Pancreas (tissue), 10 donors: ENCODE measurements at places on chromosomes 16 and 17. TPM values are rescaled to one million over a fixed set of nuclear protein-coding genes. Genes with fewer than 3 reads are reported as not detected.

GRB7 gene
- total RNA-seq, result 39.9 TPM

GFAP gene
- 0.57 TPM for total RNA-seq

PYY gene
- total RNA-seq, result 0.49 TPM

SLC7A6OS gene
- 8.1 TPM for total RNA-seq

LITAFD gene
- total RNA-seq, result not detected

KCNG4 gene
- total RNA-seq, result not detected

KRT36 gene
- not detected for total RNA-seq

CYB5D1 gene
- 5.0 TPM for total RNA-seq

DNA sequence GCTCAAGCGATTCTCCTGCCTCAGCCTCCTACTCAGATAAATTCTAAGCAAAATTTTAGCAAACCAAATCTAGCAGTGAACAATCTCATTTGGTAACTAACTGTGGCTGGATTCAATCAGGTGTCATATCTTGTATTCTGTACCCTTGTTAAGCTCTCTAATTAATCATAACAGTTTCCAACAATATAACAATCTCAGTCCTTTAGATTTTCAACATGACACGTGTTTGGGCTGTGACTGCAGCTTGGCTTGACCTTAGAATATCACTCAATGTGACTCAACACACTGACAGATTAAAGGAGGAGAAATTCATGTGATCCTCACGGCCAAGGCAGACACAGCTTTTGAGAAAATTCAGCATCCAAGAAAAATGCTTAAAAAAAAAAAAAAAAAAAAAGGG lies 133.6 kb downstream of the BANP start:
- DNase-seq, result no peak

GRCh38 chr17:58520843-58521430 lies 6.5 kb upstream of the MTMR4 start:
- no peak for DNase-seq

DNA sequence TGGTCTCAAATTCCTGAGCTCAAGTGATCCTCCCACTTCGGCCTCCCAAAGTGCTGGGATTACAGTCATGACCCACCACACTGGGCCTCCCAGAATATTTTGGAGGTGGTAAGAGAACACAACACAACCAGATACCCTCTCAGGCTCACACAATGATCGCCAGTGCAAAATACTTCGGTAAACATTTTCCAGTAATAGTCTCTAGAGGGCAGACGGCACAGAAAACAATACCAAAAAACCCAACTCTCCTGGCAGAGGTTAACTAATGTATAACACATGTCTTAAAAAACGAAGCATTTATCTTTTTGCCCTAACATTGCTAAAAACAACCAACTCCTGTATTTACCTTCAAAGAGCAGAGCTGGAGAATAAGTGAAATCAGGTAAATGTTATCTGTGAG lies 10.5 kb downstream of the NUFIP2 start:
- DNase-seq, result no peak

GRCh38 chr17:1630662-1631061 lies 2.0 kb upstream of the SLC43A2 start:
- DNase-seq, result no peak

DNA sequence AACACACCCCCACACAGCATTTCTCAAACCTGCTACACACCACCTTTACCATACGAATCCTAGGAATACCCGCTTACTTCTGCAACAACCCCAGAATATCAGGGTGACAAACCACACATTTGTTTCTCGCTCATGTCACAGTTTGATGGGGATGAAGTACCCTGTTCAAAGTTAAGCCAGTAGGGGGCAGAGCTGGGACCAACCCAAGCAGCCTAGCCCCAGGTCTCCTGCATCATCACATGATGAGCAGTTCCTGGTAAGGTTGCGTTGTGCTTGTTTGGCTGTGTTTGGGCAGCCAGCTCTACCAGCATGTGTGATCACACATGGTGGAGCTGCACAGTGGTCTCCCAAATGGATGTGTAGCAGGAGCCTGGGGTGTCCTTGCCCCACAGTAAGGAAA lies 103.6 kb upstream of the C16orf82 start:
- DNase-seq, result no peak

DNA sequence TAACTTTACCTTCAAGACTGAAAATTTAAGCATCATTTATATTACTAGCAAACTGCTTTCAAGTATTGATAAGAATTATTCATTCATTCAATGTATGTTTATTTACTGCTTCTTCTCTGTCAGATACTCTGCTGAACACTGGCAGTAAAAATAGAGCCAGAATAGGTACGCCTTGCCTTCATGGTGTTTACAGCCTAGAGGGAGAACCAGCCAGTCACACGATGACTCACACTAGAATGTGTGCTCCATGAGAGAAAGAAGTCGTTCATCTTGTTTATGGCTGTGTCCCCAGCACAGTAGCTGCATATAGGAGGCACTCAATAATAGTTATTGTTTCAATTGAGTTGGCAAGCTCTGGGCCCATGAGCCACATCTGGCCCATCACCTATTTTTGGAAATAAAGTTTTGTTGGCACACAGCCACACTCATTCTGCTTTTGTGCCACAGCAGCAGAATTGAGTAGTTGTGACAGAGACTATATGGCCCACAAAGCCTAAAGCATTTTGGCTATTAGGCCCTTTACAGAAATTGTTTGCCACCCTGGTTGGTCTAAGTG lies 84.2 kb downstream of the TMC6 start:
- no peak for DNase-seq

- DNase-seq, result no peak
Measured at GRCh38 chr16:87747626-87748414, 18.0 kb downstream of the KLHDC4 start.

- no peak for DNase-seq
Measured at GRCh38 chr16:19776565-19776964, 58.5 kb downstream of the IQCK start.

DNA sequence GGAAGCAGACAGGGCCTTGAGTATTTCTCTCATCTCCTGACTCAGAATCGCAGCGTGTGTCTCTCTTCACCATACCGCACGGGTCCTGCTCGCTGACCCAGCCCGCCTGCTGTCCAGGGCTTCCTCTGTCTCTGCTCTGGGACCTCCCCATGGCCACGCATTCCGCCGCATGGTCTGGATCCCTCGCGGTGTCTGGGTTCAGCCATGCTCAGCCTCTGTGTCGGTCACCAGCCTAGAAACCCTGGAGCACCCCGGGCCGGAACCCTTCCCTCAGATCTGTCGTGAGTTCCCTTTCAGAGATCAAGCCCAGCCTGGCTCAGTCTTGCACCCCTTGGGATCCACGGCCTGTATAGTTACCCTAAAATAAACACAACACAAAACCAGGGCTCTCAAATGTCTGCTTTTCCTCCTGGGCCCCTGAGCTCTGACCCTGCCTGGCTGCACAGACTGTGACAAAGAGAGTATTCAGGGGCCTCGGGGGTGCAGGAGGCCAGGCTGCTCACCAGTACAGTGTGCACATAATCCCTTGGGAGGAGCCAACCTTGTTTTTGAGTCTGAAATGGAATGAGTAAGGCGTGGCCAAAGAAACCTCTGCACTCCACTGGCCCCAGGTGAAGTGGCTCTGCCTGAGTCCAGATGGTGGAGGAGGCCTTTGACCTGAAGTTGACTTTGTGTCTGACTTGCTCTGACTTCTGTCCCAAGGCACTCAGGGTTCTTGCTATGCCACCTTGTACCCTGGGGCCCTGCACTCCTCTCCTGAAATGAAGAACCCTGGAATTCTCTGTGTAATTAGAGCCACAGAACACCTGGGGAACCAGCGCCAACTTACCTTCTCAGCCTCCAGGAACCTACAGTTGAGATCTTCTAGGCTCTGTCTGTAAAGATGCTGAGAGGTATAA lies 5.8 kb upstream of the SPIRE2 start:
- DNase-seq, result no peak

GRCh38 chr17:78089576-78090281 lies 38.8 kb downstream of the TMC6 start:
- DNase-seq, result no peak

GRCh38 chr17:60091109-60091508 lies 12.4 kb upstream of the HEATR6 start:
- DNase-seq, result no peak

GRCh38 chr17:65558683-65559460 lies 2.6 kb downstream of the AXIN2 start:
- no peak for DNase-seq

DNA sequence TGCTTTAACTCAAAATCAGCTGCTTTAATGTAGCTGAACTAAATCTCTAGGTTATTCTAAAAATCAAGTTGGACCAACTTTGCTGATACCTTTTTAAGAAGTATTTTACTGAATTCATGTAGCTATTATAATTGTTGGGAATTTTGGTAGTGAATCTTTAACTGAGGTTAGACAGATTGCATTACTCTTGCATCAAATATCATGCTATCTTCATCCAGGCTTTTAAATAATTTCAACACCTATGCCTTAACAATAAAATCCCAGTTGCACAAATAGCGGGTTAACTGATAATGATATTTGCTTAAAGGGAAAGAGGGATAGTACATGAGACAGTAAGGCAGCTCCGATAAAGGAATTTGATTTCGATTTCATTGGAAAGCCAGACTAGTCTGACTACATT lies 241.3 kb upstream of the TBX2 start:
- DNase-seq, result no peak

DNA sequence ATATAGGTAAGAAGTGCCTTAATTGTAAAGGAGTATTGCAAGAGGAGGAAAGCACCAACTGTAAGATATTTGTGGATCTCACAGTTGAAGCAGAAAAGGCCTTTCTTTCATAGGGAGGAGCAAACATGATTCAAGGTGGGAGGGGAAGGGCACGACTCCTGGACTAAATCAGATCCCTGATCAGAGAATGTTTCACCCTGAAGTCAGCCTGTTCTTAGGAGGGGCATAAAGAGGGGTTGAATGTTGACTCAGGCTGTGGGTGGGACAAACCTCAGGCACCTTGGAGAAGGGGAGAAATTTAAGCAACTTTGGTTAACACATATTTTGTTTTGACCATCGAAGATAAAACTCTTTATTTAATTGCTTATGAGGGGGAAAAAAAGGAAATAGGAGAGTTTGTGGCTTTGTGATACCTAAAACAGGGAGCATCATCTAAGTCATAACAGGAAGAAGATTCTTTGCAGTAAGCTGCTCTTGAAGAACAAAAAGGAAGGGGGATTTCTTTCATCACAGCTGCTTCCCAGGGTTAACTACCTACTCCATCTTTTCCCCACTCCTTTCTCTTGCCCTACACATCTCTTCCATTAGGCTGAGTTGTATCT lies 158.6 kb upstream of the ZNF267 start:
- no peak for DNase-seq

DNA sequence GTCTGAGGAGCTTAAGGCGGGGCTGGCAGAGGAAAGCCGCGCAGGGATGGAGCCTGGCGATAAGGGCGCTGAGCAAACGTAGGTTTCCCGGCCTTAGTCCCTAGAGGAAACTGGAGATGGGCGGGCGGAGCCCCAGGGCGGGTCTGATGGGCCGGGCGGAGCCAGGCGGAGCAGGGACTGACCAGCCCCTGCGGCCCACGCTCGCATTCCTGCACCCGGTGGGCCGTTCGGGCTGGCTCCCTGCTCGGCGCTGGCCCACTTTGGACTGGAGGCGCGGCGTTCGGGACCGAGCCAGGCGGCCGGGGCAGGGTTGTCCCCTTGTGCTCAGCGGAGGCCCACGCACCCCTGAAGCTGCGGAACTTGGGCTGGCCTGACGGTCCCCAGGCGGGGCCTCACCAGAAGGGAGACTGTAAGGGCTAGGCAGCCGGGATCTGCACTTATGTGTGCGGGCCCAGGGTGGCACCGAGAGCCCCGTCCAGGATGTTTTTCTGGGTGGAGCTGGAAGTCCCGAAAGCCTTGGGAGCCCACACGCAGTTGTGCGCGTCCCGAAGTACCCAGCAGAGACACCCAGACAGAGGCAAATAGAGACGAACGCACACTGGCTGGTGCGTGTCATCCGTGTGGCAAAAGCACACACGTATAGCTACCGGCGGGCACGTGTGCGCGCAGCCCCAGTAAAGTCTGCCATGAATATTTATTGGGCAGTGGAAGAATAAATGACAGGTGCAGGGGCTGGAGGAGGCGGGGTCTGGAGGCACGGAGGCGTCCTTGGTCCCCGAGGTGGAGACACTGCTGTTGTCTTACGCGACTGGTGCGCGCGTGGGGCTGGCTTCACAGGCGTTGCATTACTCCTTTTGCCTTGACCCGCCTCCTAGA lies 1.4 kb downstream of the PYDC1 start:
- DNase-seq, result peak; percentile 63

DNA sequence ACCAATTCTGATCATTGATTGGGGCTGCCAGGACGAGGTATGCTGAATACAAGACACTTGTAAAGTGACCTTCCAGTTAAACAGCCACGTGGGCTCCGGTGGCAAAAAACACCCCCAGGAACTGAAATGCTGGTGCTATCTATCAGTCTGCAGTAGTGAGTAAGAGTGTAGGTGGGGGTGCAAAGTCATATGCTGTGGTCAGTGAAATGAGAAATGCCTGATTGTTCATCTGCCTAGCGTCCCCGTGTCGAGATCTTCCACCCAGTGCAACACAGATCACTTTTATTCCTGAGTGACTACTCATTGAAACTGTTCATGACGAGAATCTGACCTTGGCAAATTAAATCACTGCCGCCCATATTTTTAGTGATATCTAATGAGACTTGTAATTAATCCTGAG lies 806.5 kb upstream of the GOT2 start:
- no peak for DNase-seq

DNA sequence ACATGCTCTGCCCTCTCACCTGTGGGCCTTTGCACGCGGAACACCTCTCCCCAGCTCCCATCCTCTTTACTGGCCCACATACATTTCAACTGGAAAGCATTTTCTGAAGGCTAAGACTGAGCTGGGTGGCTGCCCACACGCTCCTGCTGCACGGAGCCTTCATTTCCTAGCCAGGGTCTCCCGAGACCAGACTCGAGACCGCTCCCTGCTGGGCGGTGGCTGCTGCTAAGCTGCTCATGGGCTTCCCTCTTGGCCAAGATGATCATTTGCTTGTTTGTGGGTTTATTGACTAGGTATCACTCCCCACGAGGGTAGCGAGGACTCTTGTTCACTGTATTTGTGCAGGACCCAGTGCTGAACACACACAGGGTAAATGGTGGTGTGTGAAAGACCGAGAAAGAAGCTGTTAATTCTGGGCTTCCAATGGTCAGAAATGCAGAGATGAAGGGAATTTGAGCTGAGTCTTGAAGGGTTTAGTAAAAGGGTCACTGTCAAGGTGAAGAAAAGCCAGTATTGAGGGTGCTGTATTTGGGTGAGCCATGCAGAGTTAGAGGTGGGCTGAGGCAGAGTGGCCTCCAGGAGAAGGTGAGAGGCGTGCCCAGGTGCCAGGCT lies 907 bp downstream of the TRAPPC2L start:
- peak; percentile 68 for DNase-seq

GRCh38 chr16:3086596-3087242 lies 12.4 kb downstream of the ZSCAN10 start:
- DNase-seq, result no peak

DNA sequence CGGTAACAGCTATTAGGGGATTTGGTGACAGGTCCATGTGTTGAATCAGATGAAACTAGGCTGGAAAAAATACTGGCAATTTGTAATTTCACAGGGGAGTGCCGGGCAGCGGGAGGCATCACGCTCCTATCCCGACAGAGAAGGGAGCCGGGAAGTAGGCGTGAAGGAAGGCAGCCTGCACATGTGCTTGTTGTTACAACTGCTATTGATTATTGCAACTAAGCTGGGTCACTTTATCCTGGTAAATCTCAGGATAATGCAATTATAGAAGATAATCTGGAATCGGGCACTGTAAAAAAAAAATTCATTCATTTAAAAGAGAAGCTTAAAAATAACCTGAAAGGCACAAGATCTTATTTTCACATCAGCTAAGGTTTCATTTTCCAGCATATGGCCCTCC lies 180.6 kb downstream of the FOXL1 start:
- no peak for DNase-seq

- no peak for DNase-seq
Measured at GRCh38 chr17:81424151-81425017, 29.1 kb downstream of the BAHCC1 start.
